ENCODE measurements at places on chromosomes 12 and 14.

GRCh38 chr12:32107359-32108267 lies 966 bp downstream of the BICD1 start:
- peak; percentile 92 for DNase-seq

- peak; percentile 45 for DNase-seq
Measured at GRCh38 chr12:94795520-94795919, 145.2 kb upstream of the TMCC3 start.

GRCh38 chr12:80858356-80858755 lies 79.4 kb downstream of the LIN7A start:
- no peak for DNase-seq

- no peak for DNase-seq
Measured at GRCh38 chr12:102043928-102044327, 17.9 kb downstream of the WASHC3 start.

DNA sequence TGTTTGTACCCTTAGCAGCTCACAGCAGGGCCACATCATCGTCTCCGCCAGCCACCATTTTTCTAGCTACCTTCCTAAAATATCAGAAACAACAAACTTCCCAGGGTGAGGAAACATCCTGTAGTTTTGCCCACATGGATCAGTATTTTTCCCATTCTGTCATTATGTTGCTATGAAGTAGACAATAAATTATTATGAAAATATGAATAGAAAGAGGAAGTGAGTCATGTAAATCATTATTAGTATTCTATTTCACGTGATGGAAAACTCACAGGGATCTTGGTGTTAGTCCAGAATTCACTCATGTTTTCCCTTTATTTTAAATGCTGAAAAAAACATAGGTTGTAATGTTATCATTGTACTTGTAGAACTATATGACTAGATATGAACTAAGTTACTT lies 319.4 kb downstream of the SYT1 start:
- DNase-seq = no peak

GRCh38 chr14:61482348-61483206 lies 161.2 kb downstream of the PRKCH start:
- DNase-seq = no peak

GRCh38 chr14:68794851-68795596 lies 2.2 kb upstream of the ZFP36L1 start:
- DNase-seq = no peak

DNA sequence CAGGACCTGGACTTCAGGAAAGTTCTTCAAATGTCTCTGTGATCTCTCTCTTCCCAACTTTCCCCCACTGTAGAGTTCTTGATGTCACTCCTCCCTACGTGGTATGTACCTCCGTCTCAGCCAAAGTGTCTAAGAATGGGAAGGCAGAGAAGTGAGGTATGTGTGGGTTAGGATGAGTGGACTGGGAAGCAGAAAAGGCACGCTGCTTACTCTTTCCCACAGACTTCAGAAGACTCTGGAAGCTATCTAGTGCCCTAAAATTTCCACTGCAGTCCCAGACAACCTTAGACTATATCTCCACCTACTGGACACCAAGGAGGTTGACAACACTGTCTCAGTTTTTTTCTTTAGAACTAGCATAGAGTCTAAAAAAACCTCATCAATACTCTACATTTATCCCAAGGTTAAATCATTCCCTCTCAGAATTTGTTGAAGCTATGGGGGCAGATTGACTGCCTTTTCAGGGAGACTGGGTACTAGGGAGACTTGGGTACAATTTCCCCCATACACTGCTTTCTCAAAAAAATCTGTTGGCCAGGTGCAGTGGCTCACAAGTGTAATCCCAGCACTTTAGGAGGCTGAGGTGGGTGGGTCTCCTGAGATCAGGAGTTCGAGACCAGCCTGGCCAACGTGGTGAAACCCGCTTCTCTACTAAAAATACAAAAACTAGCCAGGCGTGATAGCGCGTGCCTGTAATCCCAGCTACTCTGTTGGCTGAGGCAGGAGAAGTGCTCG lies 20.6 kb upstream of the ITGA5 start:
- peak; percentile 49 for DNase-seq

- no peak for DNase-seq
Measured at GRCh38 chr12:42957136-42957535, 367.6 kb upstream of the PRICKLE1 start.

- no peak for DNase-seq
Measured at GRCh38 chr12:92585115-92585727, 117.6 kb upstream of the PLEKHG7 start.

DNA sequence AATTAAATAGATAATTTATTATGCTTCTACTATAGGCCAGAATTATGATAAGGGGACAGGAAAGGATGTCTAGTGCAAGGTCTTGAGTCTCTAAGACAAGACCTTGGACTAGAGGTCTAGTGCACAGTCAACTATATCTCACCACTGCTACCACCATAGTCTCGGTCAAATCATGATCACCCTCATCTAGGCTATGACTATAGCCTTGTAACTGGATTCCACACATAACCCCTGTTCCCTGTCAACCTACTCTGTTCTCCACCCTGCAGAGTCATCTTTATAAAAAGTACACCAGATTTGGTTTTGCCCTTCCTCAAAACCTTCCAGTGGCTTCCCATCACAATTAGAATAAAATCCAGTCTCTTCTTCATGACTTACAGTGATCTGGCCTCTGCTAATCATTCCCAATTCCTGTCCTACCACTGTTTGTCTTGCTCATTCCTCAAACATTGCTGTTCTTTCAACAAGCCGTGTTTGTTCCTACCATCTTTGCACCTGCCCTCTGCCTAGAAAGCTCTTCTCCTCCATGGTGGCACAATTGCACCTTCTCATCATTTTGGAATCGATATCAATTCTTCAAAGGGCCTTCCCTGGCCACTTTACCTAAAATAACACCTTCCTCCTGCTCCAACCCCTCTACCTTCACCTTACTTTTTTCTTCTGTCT lies 169.4 kb downstream of the FOXN3 start:
- DNase-seq = no peak

- DNase-seq = peak; percentile 28
Measured at GRCh38 chr14:69518289-69519101, 34.0 kb downstream of the PLEKHD1 start.

DNA sequence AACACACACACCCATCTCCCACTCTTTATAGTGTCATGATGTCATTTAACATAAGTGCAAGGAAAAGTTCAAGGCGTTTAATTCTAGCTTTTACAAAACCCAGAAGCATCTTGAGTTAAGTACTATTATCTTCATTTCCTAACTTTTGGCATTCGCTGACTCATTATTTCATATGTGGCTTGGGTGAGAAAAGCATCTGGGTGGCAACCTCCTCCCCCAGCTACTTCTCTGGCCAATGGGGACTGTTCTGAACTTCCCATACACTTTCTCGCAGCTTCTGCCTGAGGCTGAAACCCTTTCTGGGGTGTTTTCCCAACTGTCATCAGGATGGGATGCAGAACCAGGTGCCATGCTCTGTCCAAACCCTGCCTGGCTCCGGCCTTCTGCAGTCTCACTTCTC lies 2.8 kb upstream of the MARK3 start:
- DNase-seq = no peak

DNA sequence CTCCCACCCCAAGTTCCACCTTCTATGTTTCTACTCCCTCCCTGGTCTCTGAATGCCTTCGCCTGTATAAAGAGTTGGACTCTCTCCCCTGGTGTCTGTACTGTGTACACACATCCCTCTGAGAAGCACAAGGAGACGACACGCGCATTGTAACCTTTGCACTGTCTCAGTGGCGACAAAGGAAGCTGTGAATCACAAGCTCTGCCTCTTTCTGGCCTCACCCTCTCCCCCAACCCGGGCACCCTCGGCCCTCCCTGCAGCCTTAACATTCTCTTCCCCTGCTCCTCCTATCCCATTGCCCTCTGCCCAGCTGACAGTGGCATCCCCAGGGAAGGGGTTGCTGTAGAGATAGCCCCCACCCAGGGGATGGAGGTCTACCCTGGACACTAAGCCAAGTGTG lies 2.5 kb upstream of the SMARCD1 start:
- no peak for DNase-seq

GRCh38 chr12:90393089-90393488 lies 561.9 kb downstream of the CCER1 start:
- DNase-seq = no peak

DNA sequence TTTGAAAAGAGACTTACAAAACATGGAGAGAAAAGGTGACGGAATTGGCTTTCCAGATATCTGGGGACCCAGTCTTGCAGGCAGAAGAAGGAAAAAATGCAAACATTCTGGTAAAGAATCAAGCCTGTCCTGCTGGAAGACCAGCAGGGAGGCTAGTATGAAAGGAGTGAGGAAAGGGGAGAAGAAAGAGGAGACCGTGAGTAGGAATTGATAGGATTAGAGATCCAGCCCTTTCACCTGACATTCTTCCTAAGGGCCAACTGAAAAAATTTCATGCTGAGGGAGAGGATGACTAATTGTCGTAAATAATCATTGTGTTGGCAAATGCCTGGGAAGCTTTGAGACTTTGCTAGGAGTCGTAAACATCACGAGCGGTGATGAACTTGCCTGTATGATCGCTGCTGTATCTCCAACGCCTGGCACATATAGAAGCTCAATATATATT lies 12.1 kb downstream of the BHLHE41 start:
- no peak for DNase-seq

DNA sequence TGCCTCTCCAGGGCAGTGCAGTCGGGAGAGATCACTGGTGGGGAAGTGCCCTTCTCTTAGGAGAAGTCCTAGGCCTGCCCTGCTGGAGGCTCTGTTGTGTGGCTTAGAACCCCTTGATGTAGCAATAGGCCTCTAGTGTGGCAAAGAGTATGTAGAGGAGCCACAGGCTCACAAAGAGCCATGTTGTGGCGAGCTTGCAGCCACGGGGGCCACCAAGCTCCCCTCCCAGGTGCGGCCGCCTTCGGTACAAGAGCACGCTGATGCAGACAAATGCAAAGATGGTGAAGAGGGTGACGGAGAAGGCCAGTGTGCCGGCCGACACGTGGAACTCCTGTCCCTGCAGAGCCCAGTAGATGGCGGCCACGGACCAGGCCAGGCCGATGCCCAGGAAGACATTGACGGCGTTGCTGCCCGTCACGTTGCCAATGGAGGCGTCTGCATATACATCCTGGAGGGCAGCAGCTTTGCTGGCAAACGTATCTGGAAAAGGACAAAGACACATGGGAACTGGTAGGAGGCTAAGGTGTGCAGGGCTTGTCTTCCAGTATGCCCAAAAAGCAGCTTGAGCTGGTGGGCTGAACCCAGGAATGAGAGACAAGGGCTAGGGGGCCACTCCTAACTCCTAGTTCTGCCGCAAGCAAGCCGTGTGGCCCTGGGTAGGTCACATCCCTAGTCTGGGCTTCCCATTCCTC lies 142.8 kb downstream of the SLC8A3 start:
- peak; percentile 46 for DNase-seq

- no peak for DNase-seq
Measured at GRCh38 chr12:5785601-5786000, 159.5 kb downstream of the ANO2 start.

GRCh38 chr12:14416658-14417057 lies 51.2 kb downstream of the ATF7IP start:
- DNase-seq = peak; percentile 68

DNA sequence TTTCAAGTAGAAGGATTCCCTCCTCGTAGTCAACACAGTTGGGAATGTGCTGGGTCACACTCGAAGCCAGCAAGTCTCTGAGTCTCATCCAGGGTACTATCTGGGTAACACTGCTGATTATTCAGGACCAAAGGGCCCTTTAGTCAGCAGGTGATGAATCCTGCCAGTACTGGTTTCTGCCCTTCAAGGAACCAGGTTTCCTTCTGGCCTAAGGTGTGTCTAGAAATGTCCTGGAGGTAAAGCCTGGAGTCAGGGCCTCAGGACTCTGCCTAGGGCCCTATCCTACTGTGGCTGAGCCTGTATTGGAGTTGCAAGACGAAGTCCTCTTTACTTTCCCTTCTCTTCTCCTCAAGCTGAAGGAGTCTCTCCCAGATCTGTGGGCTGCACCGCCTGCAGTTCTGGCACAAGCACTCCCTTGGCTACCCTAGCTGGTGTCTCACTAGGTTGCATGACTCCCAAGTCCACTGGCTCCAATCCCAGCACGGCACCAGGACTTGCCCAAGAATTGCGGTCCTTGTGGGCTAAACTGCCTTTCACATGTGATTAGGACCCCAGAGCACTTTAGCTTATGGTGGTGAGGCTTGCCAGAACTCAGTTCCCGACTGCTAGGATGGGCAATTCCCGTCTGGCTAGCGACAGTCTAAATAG lies 193.7 kb upstream of the PDE3A start:
- DNase-seq = no peak

DNA sequence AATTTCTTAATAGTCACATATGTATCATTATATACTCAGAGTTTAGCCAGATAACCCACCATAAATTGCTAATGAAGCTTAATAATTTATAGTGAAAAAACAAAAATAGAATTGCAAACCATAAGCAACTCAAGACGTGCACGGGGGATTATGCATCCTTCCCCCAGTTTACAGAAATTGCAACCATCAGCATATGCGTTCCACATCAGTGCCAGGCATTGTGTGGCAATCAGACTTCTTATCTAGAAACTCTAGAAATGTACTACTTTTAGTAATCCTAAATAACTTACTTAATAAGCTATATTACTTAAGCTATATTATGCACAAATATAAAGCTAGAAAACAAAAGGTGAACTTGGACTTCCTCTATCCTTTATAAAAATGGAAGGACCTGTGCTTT lies 115.8 kb downstream of the CRADD start:
- no peak for DNase-seq

DNA sequence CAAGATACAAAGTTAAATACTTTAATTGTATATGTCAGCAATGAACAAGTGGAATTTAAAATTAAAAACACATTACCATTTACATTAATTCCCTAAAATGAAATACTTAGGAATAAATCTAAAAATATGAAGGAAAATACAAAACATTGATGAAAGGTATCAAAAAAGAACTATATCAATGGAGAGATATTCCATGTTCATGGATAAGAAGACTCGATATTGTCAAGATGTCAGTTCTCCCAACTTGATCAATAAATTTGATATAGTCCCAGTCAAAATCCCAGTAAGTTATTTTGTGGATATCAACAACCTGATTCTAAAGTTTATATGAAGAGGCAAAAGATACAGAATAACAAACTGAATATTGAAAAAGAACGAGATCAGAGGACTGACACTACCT lies 33.5 kb downstream of the GPR68 start:
- DNase-seq = no peak

DNA sequence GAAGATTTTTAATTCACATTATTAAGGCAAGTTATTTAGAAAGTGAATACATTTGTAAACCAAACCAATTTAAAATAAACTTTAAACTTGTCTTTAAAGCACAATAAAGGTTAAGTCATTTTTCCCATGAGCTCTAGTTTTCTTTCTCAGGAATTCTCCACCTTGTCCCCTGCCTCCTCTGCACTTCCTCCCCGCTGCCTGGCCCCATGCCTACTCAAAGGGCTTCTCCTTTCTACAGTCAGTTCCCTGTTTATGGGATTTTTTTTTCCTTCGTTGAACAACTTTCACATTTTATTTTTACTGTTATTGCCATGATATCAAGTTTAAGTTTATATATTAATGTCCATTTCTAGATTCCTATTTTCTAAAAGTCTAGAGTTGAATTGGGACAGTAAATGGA lies 223.0 kb downstream of the SLC25A21 start:
- no peak for DNase-seq

DNA sequence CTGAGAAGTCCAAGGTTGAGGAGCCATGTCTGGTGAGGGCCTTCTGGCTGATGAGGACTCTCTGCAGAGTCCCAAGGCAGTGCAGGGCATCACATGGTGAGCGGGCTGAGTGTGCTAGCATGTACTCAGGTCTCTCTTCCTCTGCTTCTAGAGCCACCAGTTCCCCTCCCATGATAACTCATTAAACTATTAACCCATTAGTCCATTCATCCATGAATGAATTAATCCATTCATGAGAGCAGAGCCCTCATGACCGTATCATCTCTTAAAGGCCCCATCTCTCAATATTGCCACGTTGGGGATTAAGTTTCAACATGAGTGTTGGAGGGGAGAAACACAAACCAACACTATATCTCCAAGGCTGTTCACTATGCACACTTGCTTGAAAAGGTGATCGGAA lies 83.7 kb downstream of the TMEM30B start:
- DNase-seq = peak; percentile 84

Data from foreskin melanocyte (primary cell).